Stimulated activated CD8-positive, alpha-beta memory T cell treated with anti-CD3 and anti-CD28 coated beads, Interleukin-4, amount 100 ng/mL, for 1 hour (primary cell): ENCODE measurements at places on chromosomes 3 and 15.

GRCh38 chr3:58573640-58574039 is 3.6 kb downstream of the FAM107A start:
- DNase-seq = no peak

- DNase-seq = no peak
Observed at GRCh38 chr3:83523470-83524073, 1435.2 kb upstream of the CADM2 start.

GRCh38 chr3:186719945-186720739 is 3.0 kb downstream of the KNG1 start:
- DNase-seq = no peak

DNA sequence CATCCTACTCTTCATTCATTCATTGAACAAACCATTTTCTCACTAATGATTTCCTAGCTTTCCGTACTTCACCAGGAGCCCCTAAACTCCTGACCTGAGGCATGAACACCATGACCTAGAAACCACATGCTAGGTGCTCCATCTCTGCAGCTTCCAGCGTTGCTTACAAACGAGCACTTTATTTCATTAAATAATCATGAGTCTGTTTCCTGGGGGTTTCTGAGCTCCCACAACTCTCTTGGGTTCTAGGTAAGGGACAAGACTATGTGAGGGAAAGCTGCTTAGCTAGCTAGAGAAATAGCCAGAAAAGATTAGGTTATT is 1.3 kb downstream of the MAP2K1 start:
- DNase-seq = no peak

DNA sequence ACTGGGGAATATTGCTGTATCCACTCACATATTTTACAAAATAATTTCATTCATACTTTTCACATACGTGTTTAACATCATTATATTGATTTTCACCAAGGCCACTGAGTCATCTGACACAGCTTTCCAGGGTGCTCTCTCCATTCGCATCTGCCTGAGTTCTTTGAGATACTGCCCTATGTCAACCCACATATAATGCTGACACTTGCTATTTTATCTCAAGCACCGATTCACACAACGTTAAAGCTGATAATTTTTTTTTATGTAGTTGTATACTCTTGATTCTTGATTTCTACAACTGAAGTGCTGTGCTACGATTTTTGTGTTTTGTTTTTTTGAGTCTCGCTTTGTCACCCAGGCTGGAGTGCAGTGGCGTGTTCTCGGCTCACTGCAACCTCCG is 249.8 kb upstream of the CDIN1 start:
- no peak for DNase-seq

DNA sequence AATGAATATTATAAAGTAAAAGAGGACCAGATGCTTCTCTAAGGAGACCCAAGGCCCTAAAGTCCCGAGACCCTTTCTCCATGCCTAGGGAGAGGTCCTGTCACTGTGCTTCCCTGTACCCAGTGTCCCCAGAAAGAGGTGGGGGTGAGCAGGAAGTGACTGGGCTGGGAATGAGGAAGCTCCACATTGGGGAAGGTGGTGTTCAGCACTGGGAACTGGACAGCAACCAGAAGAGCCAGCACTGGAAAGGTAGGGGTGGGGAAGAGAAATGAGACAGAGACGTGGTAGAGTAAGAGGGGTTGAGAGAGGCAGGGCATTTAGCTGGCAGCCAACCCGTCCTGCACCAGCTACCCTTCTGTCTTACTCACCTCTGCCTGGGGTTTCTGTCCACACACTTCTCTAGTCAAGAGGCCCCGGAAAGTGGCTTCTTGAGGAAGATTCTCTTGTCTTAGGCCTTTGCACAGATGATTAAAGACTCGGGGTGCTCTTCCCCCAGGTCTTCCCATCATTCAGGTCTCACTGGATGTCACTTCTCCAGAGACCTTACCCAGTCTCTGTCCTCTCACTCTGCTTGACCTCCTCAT is 12.2 kb downstream of the RRP9 start:
- no peak for DNase-seq
